ENCODE measurements at places on chromosomes 16 and 17.
A peak's percentile ranks its signal among the peaks of the same experiment; 100 is the strongest.

GRCh38 chr16:50652836-50653425 lies 28.2 kb downstream of the SNX20 start:
- no peak for DNase-seq

GRCh38 chr17:64773386-64773835 lies 111.3 kb upstream of the SMURF2 start:
- no peak for DNase-seq

DNA sequence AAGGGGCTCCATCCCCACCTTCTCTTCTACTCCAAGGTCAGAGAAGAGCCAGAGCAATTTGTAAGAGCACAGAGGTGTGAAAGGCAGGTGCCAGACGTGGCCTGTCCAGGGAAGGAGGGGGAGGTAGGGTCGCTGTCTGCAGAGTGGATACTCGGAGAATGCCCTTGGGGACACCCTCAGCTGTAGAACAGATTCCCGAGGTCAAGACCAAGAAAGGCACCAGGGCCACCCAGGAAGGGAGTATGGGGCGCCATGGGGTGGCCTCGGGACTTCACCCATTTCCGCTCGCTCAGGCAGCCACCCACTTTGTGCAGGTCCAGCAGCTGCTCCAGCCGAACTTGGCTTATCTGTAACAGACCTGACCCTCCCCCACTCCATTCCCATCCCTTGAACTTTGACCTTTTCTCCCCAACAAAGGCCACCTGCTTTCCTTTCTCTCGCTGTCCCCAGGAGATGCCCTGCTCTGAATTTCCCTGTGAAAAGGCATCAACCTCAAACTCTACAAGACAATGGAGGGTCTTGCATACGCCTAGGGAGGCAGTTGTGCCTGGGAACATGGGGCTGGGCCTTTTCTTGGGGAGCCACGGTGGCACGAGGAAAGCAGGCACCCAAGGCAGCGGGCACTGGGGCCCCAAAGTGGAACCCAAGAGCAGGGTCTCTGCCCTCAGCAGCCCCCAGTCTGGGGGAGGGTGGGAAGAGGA lies 11.3 kb upstream of the AXIN2 start:
- DNase-seq: no peak

DNA sequence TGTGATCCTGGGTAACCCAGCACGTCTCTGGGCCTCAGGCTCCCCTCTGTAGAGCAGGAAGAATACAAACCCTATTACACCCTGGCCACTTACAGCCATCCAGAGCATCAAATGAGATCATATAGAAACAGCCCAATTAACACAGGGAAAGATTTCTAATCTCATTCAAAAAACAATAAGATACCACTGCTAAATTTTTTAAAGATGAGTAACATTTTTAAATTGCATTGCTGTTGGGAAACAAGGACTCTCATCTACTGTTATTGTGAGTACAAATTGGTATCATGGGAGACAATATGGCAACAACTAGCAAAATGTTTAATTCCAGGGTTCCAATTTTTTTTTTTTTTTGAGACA lies 41.1 kb downstream of the SRL start:
- DNase-seq: no peak

DNA sequence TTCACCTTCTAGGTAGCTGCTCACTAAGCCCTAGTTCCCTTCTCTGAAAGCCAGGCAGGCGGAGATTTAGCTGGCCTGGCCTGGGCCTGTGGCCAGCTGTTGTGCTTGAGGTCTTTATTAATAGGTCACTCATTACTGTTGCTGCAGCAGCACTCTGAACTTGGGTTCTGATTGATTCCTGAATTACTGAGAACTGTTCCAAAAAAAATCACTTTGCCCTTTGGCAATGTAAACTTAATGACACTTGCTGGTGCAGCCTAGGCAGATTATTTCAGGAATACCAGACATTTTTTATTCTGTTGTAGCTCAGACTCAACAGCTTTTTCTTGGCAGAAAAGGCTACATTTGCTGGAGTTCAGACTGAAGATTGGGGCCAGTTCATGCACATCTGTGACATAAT lies 2.7 kb downstream of the TOM1L1 start:
- DNase-seq: no peak

GRCh38 chr17:10144982-10145381 lies 53.4 kb downstream of the GAS7 start:
- no peak for DNase-seq

DNA sequence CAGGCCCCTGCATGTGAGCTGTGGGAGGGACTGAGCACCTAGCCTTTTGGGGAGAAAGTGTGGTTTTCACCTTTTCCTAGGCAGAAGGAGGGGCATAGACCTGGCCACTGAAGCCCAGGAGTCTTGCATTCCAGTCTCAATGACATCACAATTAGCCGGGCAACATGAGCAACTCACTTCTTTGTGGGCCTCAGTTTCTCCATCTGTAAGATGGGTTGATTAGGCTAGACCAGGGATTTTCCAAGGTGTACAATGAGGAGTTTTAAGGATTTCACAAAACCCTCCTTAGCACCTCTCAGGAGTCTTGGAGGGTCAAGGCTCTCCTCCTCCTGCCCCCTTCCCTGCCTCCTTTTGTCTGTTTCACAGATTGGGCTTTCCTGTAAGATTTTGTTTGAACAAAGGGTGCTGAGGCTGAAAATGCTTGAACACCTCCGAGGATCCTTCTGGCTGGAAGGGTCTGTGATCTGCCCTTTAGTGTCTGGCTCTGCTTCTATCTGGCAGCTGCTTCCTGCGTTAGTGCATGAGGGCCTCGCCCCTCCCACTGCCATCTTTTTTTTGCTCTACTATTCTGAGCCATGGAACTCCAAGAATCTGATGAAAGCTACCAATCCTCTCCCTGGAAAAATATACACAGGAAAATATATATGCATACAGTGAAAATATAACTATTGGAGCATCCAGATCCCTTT lies 52.4 kb upstream of the ETV4 start:
- DNase-seq: no peak

GRCh38 chr17:16255481-16255921 lies 38.5 kb downstream of the PIGL start:
- DNase-seq: no peak

DNA sequence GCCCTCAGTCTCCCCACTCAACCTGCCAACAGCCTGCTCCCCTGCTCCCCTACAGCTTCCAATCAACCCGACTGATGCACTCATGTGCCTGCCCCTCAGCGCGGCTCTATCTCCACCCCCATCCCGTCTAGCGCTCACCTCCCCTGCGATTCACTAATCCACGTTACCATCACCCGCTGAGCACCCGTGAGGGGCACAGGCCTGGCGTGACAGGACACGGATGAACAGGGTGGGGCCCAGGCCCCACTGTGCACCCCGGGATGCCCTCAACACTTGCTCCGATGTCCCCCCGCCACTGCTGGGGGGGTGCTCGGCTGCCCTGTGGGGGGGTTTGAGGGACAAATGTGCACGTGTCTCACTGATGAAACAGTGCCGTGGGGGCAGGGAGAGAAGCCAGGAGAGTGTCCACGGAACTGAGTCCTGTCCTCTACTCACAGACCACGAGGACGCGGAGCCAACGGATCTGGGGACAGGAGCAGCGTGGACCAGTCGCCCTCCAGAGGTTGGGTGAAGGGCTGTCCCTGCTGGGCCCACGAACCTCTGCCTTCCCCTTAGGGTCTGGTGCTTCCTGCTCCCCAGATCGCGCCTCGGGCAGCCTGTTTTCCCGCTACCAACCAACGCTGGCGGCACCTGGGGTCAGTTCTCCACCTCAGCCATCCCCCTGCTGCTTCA lies 66.7 kb downstream of the RPH3AL start:
- no peak for DNase-seq

DNA sequence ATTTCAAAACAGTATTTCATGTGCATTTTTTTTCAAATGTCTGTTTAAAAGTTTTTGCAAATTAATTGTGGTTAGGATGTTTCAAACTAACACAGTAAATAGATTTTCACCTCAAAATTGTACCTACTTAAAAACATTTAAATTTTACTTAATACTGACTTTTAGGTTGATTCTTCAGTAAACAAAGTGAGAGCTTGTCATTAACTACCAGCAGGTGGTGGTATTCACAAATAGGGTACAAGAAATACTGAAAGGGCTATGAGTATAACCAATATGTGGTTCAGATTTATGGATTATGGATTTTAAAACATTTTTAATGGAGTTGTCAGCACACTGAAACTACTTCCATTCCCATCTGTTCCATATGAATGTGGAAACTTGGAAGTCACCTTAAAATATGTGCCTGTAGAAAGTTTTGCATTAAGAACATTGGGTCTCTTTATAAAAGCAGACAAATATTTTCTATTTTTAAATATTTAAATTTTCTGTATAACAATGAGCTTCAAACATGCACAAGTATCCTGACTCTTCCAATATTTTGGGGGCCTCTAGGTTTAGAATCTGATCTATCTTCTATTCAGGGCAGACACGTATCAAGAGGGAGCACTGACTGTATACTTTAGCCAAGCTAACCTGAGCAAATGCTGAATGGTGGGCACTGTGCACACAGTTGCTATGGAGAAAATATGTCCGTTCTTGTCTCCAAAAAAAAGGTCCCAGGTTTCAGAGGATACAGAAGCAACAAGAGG lies 155.6 kb downstream of the SNX11 start:
- no peak for DNase-seq

GRCh38 chr17:17151055-17151454 lies 55.1 kb downstream of the PLD6 start:
- no peak for DNase-seq

GRCh38 chr17:17485420-17485819 lies 8.6 kb downstream of the MED9 start:
- no peak for DNase-seq

GRCh38 chr17:7555320-7555948 lies 3.1 kb upstream of the TNFSF13 start:
- DNase-seq: no peak

DNA sequence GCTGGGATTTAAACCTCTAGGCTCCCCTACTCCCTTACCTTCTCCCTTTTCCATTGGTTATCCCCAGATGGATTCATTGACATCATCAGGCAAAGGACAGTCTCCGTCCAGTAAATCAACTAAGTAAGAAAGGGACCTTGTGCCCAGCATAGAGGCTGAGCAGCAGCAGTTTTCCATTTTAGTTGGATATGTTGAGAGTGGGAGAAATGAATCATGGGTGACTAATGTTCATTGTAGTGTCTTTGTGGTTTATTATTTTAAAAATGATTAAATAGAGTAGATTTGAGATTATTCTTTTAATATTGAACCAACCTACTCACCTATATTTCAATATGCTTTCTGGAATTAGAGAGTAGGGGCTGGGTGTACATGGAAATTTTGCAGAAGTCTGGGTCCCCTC lies 99.4 kb upstream of the CACNG3 start:
- DNase-seq: no peak

DNA sequence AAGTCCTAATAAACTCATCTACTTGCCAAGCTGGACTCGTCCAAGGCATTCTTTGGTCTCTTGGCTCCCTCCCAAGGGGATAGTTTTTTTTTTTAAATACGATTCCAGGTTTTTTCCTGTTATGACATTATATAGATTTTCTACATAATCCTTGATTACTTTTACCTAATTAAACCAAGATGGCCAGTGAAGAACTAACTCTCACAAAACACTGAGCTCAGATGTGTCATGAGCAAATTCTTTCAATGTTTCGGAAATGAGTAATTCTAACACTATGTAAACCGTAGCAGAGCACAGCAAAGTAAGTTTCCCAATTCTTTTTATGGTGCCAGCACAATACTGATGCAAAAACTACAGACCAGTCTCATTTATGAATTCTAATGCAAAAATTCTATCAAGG lies 1.8 kb downstream of the ZNF23 start:
- DNase-seq: no peak

DNA sequence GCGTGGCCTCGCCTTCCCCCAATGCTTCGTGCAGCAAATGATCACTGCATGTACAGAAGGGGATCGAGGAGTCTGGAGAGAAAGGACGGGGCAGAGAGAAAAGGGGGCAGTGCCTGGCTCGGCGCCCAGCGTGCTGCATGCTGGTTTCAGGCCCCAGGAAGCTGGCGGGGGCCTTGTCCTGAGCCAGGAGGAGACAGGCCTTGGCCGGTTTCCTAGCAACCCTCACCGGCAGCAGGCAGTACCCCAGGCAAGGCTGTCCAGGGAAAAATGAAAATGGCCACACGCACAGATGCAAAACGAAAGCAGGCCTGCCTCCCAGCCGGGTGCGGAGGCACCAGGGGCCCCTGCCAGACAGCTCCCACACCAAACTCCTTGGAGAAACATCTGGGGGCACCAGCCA lies 126.3 kb downstream of the ZFHX3 start:
- DNase-seq: no peak

GRCh38 chr17:79306424-79307318 lies 232.0 kb downstream of the ENGASE start:
- DNase-seq: no peak

- DNase-seq: no peak
Observed at GRCh38 chr17:40325156-40326013, 16.4 kb downstream of the RARA start.

GRCh38 chr17:60155815-60156214 lies 6.0 kb downstream of the CA4 start:
- DNase-seq: no peak

DNA sequence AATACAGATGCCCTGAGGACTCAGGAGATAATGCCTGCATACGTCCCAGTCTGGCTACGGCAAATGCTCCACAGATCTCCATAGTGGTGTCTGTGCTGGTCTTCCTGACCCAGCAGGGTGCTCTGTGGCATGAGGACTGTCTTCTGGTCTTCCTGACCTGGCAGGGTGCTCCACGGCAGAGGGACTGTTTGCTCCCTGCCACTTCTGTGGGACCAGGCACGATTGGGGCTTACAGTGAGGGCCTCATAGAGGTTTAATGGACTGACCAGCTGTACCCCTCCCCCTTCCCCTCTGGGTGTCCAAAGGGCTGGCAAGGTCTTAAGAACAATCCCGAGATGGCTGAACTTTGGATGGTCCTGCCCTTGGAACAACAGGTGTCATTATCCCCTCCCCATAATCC lies 123.1 kb downstream of the C16orf78 start:
- no peak for DNase-seq

- no peak for DNase-seq
Observed at GRCh38 chr16:69386596-69386995, 789 bp upstream of the TERF2 start.

- DNase-seq: no peak
Observed at GRCh38 chr16:87495578-87496446, 3.0 kb upstream of the ZCCHC14 start.

GRCh38 chr16:15548482-15548891 lies 94.5 kb downstream of the MARF1 start:
- peak; percentile 40 for DNase-seq

DNA sequence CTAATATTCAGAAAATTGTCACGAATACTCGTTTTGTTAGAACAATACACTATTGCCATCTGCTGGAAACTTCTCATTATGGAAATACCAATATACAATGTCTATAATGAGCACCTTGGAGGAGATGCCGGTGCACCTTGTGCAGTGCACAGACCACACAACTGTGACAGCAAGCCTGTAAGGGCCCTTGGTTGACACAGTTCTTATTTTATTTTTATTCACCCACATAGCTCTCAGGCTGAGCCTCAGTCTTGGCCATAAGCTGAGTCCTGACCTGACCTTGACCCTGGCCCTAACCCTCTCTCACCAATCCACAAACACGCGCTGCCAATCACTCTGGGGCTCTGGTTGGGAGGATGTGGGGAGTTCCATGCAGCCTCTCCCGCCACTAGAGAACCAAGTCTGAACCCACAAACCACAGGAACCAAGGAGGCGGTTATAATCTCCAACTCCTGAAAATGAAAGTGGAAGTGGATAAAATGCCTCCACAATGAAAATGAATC lies 7.6 kb downstream of the AIPL1 start:
- no peak for DNase-seq
